IMR-90 (cell line): ENCODE measurements at places on chromosomes 2 and 18. TPM values are rescaled to one million over a fixed set of nuclear protein-coding genes. Genes with fewer than 3 reads are reported as not detected.
A peak's percentile ranks its signal among the peaks of the same experiment; 100 is the strongest.

- no peaks in the 10 kb centered on the region for H3K4me1 ChIP-seq
- H3K27me3 ChIP-seq: peaks cover 1% of the 10 kb centered on the region; the same call in 1 of the 2 replicates
- DNase-seq: peak; percentile 34
- H3K36me3 ChIP-seq: no peaks in the 10 kb centered on the region
- no peak overlapping the region for H3K4me3 ChIP-seq
Measured at GRCh38 chr2:20917719-20918572, 95.0 kb upstream of the LDAH start.

- H3K27me3 ChIP-seq: no peaks in the 10 kb centered on the region
- H3K36me3 ChIP-seq: peaks cover 3% of the 10 kb centered on the region
- H3K4me3 ChIP-seq: peak within 1 kb of the TSS; percentile 96
- DNase-seq: peak; percentile 85
- peaks cover 2% of the 10 kb centered on the region; the same call in 1 of the 2 replicates for H3K4me1 ChIP-seq
Measured at GRCh38 chr2:60756097-60757087, at the start of gene PAPOLG. Gene PAPOLG, plus strand, starts transcription at chr2:60756268. Its CDS starts 211 bp downstream, at chr2:60756479.

The BCL2 gene
- polyA plus RNA-seq: 0.24 and 0.33 TPM in 2 replicates

- H3K36me3 ChIP-seq: no peaks in the 10 kb centered on the region
- H3K4me3 ChIP-seq: peak overlapping the region; percentile 45
- peaks cover 15% of the 10 kb centered on the region for H3K4me1 ChIP-seq
- H3K27ac ChIP-seq: no peak overlapping the region
- DNase-seq: peak; percentile 91
Measured at GRCh38 chr2:133241224-133241571, 327.1 kb downstream of the NCKAP5 start.

The COL5A2 gene
- 155 and 181 TPM in 2 replicates for polyA plus RNA-seq

The CTDP1 gene
- polyA plus RNA-seq: 13.4 and 14.5 TPM in 2 replicates

- no peak overlapping the region for H3K27ac ChIP-seq
- no peak for DNase-seq
- H3K36me3 ChIP-seq: no peaks in the 10 kb centered on the region
- no peaks in the 10 kb centered on the region for H3K4me1 ChIP-seq
Measured at GRCh38 chr18:3440341-3440740, 9.6 kb upstream of the TGIF1 start.

The BZW1 gene
- 187 and 204 TPM in 2 replicates for polyA plus RNA-seq

GRCh38 chr2:216066230-216066629, 15.4 kb downstream of the PECR start:
- no peaks in the 10 kb centered on the region for H3K4me1 ChIP-seq
- no peak overlapping the region for H3K4me3 ChIP-seq
- no peak overlapping the region for H3K27ac ChIP-seq
- no peaks in the 10 kb centered on the region for H3K36me3 ChIP-seq
- no peaks in the 10 kb centered on the region for H3K27me3 ChIP-seq

GRCh38 chr2:100482741-100483140, 12.5 kb downstream of the NMS start:
- peaks cover 5% of the 10 kb centered on the region for H3K27me3 ChIP-seq
- H3K4me3 ChIP-seq: no peak overlapping the region

DNA sequence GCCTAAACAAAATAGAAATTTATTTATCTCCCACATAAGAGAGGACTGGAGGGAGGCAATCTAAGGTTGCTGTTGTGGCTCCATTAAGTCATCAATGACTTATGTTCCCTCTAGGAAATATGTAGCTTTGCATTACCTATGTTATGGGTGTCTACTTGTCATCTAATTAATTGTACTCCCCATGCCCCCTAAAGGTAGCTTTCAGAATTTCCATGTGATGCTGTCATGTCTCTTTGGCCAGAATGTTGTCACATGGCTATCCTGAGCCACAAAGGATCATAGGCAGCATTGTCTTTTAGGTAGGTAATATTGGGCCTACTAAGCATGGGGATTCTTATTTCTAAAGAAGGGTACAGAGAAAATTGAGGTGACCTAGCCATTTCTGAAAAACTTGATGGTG, 935.6 kb upstream of the FANCL start:
- no peak overlapping the region for H3K4me3 ChIP-seq
- no peaks in the 10 kb centered on the region for H3K4me1 ChIP-seq
- no peaks in the 10 kb centered on the region for H3K36me3 ChIP-seq
- no peaks in the 10 kb centered on the region for H3K27me3 ChIP-seq

DNA sequence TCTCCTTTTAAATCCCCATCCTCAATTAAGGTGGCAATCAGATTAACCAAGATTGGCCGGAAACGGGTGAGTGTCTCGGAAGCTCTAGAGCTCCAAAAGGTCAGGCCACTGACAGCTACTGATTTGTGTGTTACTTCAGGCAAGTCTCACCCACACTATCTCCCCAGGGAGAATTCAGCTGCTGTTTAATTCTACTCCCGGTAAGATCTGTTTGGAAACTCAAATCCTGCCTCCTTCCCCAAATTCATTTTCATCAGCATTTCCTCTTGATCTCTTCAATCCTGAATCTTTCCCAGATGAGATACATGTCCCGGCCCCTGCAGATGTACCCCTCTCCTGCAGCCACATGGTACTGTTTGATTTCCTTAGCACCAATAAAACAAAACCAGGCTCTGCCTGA, 34.9 kb downstream of the EFR3B start:
- DNase-seq: no peak
- H3K27me3 ChIP-seq: peaks cover 28% of the 10 kb centered on the region
- H3K36me3 ChIP-seq: no peaks in the 10 kb centered on the region
- H3K4me3 ChIP-seq: no peak overlapping the region
- H3K27ac ChIP-seq: no peak overlapping the region
- H3K4me1 ChIP-seq: peaks cover 5% of the 10 kb centered on the region

DNA sequence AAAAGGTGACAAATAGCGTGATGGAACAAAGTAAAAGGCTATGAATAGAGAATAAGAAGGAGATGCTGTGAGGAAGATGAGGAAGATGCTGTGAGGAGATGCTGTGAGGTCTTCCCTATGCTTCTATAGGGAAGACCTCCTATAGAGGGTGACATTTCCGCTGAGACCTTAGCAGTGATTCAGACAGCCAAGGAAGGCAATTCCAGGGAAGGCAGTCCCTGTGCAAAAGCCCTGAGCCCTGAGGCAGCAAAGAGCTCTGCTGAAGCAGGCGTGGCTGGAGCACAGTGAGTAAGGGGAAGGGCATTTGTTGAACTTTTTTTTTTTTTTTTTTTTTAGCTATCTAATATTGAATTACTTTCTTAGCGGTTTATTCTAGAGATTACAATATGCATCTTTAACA, 142.7 kb upstream of the FOSL2 start:
- H3K27me3 ChIP-seq: no peaks in the 10 kb centered on the region
- H3K36me3 ChIP-seq: no peaks in the 10 kb centered on the region
- H3K27ac ChIP-seq: no peak overlapping the region
- no peak overlapping the region for H3K4me3 ChIP-seq
- peaks cover 4% of the 10 kb centered on the region; the same call in 1 of the 2 replicates for H3K4me1 ChIP-seq

DNA sequence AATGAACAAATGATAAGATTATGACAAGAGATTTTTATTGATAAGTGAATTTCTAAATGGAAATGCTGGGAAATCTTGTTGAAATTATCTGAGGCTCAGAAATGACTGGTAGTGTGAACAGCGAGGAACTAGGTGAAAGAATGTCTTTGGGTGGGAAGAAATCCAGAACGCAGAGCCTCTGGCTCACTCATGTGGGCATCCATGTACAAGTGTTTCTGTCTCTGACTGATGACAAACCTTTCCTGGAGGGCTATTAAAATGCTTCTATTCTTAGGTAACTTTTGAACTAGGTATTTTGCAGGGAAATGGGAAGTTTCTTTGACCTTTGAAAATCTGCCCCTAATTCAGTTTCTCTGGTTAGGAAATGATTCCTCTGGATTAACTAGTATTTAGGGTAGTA, 598.6 kb downstream of the SLC4A3 start:
- no peaks in the 10 kb centered on the region for H3K27me3 ChIP-seq
- no peak overlapping the region for H3K4me3 ChIP-seq
- peaks cover 18% of the 10 kb centered on the region for H3K4me1 ChIP-seq
- H3K27ac ChIP-seq: peak overlapping the region; percentile 80; the same call in 1 of the 2 replicates
- DNase-seq: no peak

GRCh38 chr18:42072407-42072806, 117.4 kb downstream of the PIK3C3 start:
- H3K4me1 ChIP-seq: no peaks in the 10 kb centered on the region
- no peak overlapping the region for H3K4me3 ChIP-seq
- H3K36me3 ChIP-seq: peaks cover 5% of the 10 kb centered on the region
- H3K27ac ChIP-seq: no peak overlapping the region

The PROM2 gene
- 0.26 and 0.65 TPM in 2 replicates for polyA plus RNA-seq

- H3K27ac ChIP-seq: no peak overlapping the region
- no peak for DNase-seq
- no peaks in the 10 kb centered on the region for H3K36me3 ChIP-seq
- H3K27me3 ChIP-seq: no peaks in the 10 kb centered on the region
- H3K4me1 ChIP-seq: no peaks in the 10 kb centered on the region
- no peak overlapping the region for H3K4me3 ChIP-seq
Measured at GRCh38 chr2:191983591-191983990, 136.7 kb upstream of the CAVIN2 start.

GRCh38 chr2:75076088-75076487, 117.6 kb downstream of the POLE4 start:
- no peak overlapping the region for H3K27ac ChIP-seq
- H3K4me1 ChIP-seq: peaks cover 5% of the 10 kb centered on the region; the same call in 1 of the 2 replicates
- no peaks in the 10 kb centered on the region for H3K27me3 ChIP-seq
- no peaks in the 10 kb centered on the region for H3K36me3 ChIP-seq

- no peak overlapping the region for H3K4me3 ChIP-seq
- no peaks in the 10 kb centered on the region for H3K27me3 ChIP-seq
- H3K36me3 ChIP-seq: no peaks in the 10 kb centered on the region
Measured at GRCh38 chr2:70039366-70039765, 47.9 kb upstream of the PCBP1 start.

The HOXD8 gene
- polyA plus RNA-seq: not detected in 2 replicates

GRCh38 chr18:79062806-79063205, 6.4 kb upstream of the ATP9B start:
- no peak overlapping the region for H3K4me3 ChIP-seq
- H3K4me1 ChIP-seq: no peaks in the 10 kb centered on the region
- H3K27ac ChIP-seq: no peak overlapping the region
- no peaks in the 10 kb centered on the region for H3K36me3 ChIP-seq
- DNase-seq: no peak

DNA sequence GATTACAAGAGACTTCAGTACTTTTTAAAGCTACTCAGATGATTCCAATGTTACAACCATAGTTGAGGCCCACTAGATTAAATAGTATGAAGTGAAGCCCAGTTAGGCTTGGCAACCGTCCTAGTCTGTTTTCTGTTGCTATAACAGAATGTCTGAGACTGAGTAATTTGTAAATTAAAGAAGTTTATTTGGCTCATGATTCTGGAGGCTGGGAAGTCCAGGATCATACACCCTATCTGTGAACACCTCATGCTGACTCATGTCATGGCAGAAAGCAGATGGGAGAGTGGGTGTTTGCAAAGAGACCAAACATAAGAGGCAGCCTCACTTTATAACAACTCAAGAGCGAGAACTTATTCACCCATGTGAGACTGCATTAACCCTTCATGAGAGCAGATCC, 63.1 kb downstream of the CCDC150 start:
- no peak overlapping the region for H3K4me3 ChIP-seq
- H3K36me3 ChIP-seq: no peaks in the 10 kb centered on the region
- no peaks in the 10 kb centered on the region for H3K27me3 ChIP-seq
- no peak for DNase-seq
- H3K4me1 ChIP-seq: no peaks in the 10 kb centered on the region
- no peak overlapping the region for H3K27ac ChIP-seq

- H3K27me3 ChIP-seq: no peaks in the 10 kb centered on the region
- no peak for DNase-seq
- H3K4me3 ChIP-seq: no peak overlapping the region
- H3K27ac ChIP-seq: no peak overlapping the region
- no peaks in the 10 kb centered on the region for H3K36me3 ChIP-seq
- peaks cover 10% of the 10 kb centered on the region for H3K4me1 ChIP-seq
Measured at GRCh38 chr18:26468931-26469340, 79.4 kb downstream of the KCTD1 start.

GRCh38 chr2:43230351-43230885, 4.0 kb upstream of the ZFP36L2 start:
- H3K4me3 ChIP-seq: no peak overlapping the region
- no peaks in the 10 kb centered on the region; the same call in 1 of the 2 replicates for H3K36me3 ChIP-seq
- DNase-seq: no peak

GRCh38 chr2:46564811-46565241, 85.5 kb downstream of the TMEM247 start:
- no peaks in the 10 kb centered on the region for H3K27me3 ChIP-seq
- H3K27ac ChIP-seq: no peak overlapping the region
- peaks cover 19% of the 10 kb centered on the region for H3K4me1 ChIP-seq
- H3K36me3 ChIP-seq: peaks cover 19% of the 10 kb centered on the region
- no peak for DNase-seq
- H3K4me3 ChIP-seq: no peak overlapping the region

DNA sequence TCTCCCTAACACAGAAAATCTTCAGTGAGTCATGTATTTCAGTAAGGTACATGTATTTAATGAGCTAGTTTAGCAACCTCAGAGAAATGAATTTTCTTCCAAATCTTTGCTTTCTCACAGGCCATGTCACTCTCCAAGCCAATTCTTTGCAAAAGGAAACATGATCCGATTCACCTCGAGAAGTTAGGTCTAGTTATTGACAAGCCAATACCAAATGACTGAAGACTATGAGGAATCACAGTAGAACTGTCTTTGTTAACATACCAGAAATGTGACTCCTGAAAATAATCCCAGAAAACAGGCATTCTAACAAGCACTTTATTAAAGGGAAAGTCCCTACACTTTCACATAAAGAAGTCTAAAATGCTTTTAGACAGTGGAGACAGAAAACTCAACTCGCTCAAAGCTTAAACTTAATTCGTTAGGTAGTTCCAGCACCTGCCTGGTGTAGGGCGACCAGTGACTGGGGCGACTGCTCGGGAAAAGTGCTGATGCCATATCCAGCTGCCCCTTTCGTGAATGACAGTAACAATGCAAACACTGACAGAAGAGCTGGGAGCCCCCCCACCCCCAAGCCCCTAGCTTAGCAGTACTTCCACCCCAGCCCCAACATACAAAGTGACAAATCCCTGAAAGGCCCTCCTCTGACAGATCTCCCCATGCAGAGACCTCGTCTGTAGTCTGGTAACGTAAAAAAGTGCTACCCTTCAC, 1.8 kb downstream of the MEMO1 start:
- H3K27ac ChIP-seq: peak overlapping the region; percentile 88
- peaks cover 2% of the 10 kb centered on the region for H3K4me1 ChIP-seq

The ABHD1 gene
- polyA plus RNA-seq: 0.14 and 0.24 TPM in 2 replicates

The CFC1 gene
- polyA plus RNA-seq: not detected in 2 replicates

- H3K36me3 ChIP-seq: no peaks in the 10 kb centered on the region
- H3K27me3 ChIP-seq: no peaks in the 10 kb centered on the region
- H3K4me3 ChIP-seq: no peak overlapping the region
- H3K4me1 ChIP-seq: no peaks in the 10 kb centered on the region
Measured at GRCh38 chr2:122163617-122164016, 408.2 kb downstream of the TSN start.

The ZC3H8 gene
- polyA plus RNA-seq: 1.6 TPM in 2 replicates

- no peaks in the 10 kb centered on the region for H3K36me3 ChIP-seq
- no peak overlapping the region for H3K4me3 ChIP-seq
- H3K27ac ChIP-seq: no peak overlapping the region
Measured at GRCh38 chr2:230899786-230900185, 25.3 kb downstream of the GPR55 start.

GRCh38 chr18:74479486-74480148, 16.5 kb upstream of the CNDP2 start:
- no peak overlapping the region for H3K27ac ChIP-seq
- H3K36me3 ChIP-seq: no peaks in the 10 kb centered on the region
- DNase-seq: no peak
- H3K4me3 ChIP-seq: no peak overlapping the region
- peaks cover 16% of the 10 kb centered on the region for H3K27me3 ChIP-seq
- H3K4me1 ChIP-seq: no peaks in the 10 kb centered on the region

The ONECUT2 gene
- polyA plus RNA-seq: 0.01 and 0.02 TPM in 2 replicates

The KLHL29 gene
- 7.9 and 8.0 TPM in 2 replicates for polyA plus RNA-seq

The OTOS gene
- polyA plus RNA-seq: 0.34 TPM in 1 of 2 replicates, not detected in the other

GRCh38 chr2:66173645-66174044, 261.3 kb upstream of the MEIS1 start:
- H3K36me3 ChIP-seq: no peaks in the 10 kb centered on the region
- no peak overlapping the region for H3K4me3 ChIP-seq
- no peaks in the 10 kb centered on the region for H3K4me1 ChIP-seq
- no peak overlapping the region for H3K27ac ChIP-seq
- H3K27me3 ChIP-seq: no peaks in the 10 kb centered on the region

The GPAT2 gene
- polyA plus RNA-seq: 0.53 and 0.57 TPM in 2 replicates

The SERPINB11 gene
- 0.12 TPM in 1 of 2 replicates, not detected in the other for polyA plus RNA-seq
